GM10248 (cell line): ENCODE measurements at places on chromosomes 7 and 10.

DNA sequence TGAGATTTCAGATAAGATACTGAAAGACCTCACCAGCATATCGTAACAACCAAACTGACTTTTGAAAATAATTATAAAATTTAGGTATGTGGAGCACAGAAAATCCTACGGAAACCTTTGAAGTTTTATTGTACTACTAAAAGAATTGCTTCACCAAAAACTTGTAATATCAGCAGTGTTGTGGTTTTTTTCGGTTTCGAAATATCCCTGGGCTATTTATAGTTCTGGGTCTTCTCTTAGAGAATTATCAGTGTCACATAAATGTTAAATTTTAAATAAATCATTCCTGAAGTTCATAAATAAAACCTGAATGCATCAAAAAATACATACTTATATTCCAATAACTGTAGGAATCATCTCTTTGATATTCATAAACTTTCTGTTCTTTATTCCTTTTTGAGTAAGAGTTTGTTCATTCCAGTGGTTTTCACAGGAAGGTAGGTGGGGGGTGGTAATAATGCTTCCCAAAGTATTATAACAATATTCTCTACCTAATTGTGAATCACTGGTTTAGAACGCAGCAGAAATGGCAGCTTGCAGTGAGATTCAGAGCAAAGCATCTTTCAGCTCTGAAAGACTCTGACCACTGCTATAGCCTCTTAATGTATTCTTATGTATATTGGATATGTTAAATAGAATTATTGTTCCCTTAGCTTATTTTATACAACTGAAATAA lies 60.2 kb downstream of the ZNF277 start:
- no peak for DNase-seq

GRCh38 chr7:34837801-34838201 lies 179.8 kb downstream of the NPSR1 start:
- DNase-seq: no peak

DNA sequence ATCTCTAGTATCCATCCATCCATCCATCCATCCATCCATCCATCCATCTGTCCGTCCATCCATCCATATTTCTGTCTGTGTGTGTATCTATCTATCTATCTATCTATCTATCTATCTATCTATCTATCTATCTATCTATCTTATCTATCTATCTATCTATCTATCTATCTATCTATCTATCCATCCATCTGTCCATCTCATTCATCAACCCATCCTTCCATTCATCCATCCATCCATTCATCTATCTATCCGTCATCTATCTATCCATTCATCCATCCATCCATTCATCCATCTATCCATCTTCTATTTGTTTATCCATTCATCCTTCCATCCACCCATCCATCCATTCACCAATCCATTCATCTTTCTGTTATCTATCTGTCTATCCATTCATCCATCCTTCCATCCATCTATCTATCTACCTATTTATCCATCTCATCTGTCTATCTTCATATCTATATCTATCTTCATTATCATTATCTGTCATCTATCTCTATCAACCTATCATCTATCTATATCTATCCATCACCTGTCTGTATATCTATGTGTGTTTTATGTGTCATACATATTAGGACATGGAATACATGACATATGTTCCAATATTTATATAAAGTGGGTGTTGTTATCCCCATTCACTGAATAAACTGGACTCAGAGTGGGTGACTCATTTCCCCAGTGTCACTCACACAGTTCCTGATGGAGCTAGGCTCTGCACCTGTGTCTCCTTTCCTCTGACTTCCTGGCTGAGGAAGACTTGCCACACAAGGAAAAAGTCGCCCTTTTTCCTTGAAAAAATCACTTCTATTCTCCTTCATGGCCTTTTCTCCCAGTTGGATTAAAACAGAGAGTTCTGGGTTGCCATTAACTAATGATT lies 200.1 kb downstream of the CCDC3 start:
- DNase-seq: no peak

DNA sequence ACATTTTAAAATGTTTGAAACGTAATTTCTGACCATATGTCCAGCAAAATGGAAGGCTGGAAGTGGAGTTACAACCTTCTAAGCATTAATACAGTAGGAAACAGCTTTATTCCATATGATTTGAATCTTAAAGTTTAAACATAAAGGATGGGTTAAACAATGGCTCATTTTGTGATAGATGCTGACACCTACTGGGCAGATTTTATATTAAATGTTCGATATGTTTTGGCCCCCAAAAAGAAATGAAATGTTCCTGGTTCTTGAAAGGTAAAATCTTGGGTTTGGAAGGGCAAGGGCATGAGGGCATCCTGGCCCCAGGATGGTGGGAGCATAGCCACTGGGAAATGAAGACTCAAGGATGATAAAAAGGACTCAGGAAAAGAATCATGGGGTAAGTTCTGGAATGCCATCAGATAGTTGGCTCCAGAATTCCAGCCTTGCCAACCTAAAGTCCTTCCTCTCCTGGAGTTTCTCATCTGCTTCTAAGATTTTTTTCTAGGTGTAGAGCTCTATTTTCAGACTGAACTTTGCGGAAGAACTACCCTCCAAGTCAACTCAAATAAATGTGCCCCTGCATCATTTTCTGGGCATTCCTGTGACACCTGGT lies 34.6 kb upstream of the SLC35G1 start:
- DNase-seq: no peak

DNA sequence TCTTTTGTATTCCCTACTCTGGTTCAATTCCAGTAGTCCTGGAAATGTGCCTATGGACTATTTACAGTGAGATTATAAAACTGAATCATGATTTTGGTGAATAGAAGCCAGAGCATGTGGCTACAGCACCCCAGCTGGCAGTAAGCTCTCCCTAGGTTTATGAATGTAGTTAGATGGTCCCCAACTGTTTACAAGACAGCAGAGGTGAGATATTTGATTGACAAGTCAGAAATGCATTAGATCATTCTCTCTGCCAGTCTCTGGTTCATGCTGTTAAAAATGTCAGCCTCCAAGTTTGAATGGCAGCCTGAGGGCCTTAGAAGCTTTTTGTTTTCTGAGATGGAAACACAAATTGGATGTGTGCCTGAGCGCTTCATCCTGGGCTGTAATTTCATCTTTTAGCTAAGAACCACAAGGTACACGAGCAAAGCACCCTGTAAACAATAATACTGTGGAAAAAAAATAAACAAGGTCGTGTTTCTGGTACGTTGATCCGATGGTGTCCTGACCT lies 85.0 kb downstream of the BTRC start:
- DNase-seq: no peak

DNA sequence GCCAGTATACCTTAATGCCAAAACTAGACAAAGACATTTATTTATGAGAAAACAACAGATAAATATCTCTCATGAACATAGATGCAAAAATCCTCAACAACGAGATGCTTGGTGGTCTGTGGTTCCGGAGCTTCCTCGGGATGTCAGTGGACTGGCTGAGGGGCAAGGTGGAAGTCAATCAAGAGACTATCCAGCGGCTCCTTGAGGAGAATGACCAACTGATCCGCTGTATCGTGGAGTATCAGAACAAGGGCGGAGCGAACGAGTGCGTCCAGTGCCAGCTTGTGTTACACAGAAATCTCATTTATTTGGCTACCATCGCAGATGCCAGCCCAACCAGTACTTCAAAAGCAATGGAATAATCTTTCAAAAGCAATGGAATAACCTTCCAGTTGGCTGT lies 60.0 kb upstream of the PARD3 start:
- DNase-seq: no peak

- DNase-seq: no peak
Measured at GRCh38 chr10:71203124-71203523, 9.2 kb upstream of the UNC5B start.

GRCh38 chr7:42914421-42915045 lies 2.7 kb upstream of the C7orf25 start:
- DNase-seq: no peak

- DNase-seq: no peak
Measured at GRCh38 chr7:98464558-98464940, 63.7 kb upstream of the BAIAP2L1 start.

DNA sequence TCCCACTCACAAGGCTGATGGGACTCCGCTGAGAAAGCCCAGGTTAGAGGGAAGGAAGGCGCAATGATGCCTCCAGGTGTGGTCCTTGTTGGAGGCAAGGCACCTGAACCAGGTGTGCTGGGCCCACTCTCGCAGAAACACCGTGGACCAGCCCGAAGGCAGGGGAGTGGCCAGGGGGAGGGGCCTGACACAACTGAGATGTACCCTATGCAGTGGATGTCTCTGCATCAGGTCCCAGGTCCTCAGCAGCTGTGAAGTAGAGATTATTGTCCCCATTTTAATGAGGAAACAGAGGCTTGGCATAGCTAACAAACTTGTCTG lies 32.0 kb downstream of the GBX1 start:
- no peak for DNase-seq

DNA sequence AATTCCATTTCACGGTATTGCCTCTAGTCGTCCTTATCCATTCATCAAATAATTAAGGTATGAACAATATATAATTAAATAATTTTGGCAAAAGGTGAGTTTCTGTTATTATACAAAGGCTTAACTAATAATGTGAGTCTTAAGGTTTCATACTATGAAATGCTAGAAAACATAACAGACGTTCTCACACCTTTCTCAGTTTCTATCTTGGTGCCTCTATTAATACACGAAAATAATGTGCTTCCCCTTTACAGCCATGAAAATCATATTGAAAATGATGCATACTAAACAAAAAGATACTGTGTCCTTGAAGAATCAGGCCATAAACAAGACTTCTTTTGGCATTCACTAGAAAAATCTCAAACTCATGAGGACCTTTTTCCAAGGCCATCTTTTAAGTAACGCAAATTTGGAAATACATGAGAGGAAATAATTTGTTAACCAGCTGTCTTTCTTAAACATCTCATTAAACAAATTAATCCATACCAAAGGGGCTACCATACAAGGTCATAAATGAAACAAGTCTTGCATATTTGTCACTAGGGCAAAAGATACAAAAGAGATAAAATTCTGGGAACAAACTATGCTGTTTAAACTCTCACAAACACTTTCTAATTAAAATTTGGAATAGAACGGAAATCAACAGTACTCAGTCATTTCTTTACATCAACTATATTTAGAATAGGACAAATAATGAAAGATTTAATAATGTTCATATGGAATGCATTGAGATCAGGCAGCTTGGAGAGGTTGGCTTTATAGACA lies 53.9 kb upstream of the CAV2 start:
- no peak for DNase-seq

DNA sequence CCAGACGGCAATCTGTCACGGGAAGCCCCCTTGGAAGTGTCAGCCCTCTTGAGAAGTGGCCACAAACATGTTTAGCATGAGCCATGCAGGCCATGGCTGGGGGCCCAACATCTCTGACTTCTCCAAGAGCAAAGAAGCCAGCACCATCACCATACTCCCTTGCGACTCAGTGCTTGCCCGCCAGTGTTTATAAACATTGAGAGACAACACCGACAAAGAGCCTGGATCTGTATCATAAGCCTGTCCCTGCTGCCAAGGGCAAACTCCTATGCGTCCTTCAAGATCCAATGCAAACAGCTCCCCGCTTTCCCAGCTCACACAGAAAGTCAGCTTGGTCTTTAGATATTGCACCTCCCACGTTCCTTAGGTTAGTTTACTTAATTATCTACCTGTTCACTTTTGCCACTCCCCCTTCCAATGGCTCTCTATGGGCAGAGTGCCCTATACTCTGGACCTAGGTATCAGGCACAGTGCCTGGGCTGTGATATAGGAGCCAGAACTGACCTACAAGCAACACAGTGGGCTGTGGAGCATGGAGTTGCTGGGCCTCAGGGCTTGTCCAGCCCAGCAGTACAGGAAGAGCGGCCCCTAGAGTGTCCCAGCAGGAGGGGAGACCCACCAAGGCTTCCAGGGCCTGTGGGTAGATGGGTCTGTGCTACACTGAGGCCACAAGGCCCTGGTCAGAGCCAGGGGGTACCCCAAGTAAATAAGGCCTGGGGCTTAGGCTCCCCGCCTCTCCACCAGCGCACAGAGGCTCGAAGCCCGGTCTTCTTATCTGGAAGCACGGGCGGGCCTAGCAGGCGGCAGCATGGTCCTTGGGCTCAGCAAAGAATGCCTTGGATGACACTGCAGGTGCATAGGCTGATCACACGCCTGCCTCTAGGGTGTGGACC lies 37.7 kb downstream of the CAMK2B start:
- no peak for DNase-seq

- DNase-seq: no peak
Measured at GRCh38 chr7:29442146-29442545, 121.5 kb upstream of the PRR15 start.

GRCh38 chr10:132812520-132812919 lies 26.6 kb upstream of the NKX6-2 start:
- no peak for DNase-seq

- DNase-seq: no peak
Measured at GRCh38 chr10:112821663-112822062, 128.4 kb upstream of the TCF7L2 start.

DNA sequence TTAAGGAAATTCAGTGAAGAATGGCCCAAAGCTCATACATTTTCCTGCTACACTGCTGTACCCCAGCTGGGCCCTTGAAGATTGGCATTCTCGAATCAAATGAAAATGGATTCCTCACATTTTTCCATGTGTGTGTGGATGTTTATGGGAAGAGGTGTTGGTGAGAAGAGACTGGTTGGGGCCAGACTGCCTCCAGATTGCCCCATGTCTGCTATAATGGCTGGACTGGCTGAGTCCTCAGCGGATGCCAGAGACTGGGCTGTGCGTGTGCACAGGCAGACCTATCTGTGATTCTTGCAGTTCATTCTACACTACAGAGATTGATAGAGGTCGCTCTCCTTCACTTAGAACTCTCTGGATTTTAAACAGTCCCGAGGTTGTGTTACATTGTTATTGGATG lies 183.6 kb upstream of the GDF10 start:
- DNase-seq: no peak

- DNase-seq: no peak
Measured at GRCh38 chr7:961546-962400, 7.3 kb upstream of the ADAP1 start.

GRCh38 chr10:31157123-31158010 lies 125.7 kb upstream of the ZNF438 start:
- no peak for DNase-seq

DNA sequence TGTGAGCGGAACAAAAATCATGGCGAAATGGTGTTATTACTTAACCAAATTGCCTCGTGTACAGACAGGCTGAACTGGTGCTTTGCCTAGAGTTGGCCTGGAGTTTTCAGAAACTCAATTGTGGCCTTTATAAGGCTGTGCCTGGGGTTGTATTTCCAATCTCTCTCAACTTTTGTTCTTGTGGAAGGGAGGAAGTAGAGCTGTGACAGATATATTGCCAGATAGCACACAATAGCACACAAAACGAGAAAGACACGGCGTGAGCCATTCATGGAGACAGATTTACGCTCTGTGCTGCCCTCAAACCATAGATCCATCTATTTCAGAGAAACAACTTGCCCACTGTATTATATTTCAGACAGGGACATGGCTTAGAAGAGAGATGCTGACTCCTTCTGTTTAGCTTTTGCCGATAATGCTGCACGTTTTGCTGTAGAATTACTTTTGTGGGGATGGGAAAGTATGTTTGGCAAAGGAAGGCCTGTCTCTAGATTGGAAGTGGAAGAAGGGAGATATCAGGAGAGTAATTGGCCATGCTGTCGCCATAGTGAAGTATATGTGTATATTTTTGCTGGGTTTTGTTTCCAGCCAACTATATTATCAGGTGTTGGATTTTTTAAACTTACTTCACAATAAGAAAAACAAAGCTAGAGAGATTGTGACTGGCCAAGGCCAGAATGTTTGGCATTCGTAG lies 80.4 kb downstream of the AUTS2 start:
- no peak for DNase-seq
